ENCODE measurements at places on chromosomes 5 and 9.

DNA sequence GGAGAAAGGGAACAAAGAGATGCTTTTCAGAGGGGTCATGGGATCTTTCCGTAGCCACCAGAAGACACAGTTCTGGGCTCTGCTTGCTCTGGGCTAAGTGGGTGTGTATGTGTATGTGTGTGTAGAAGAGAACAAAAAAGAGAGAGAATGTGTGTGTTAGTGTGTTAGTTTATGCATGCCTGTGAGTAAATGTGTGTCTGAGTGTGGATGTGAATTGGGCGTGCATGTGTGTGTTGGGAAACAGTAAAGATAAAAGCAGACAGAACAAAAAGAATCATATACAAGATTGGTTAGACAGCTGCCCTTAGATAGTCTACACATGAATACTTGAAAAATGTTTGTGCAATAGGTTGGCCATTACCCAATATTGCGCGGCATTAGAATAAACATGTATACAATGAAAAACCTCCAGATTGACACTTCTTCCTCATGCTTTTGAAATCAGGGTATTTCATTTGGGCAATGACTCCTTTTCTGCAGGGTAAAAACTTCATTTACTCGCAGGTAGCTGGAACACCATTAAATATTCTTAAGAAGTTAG, 36.5 kb upstream of the HSPA9 start:
- DNase-seq: no peak

DNA sequence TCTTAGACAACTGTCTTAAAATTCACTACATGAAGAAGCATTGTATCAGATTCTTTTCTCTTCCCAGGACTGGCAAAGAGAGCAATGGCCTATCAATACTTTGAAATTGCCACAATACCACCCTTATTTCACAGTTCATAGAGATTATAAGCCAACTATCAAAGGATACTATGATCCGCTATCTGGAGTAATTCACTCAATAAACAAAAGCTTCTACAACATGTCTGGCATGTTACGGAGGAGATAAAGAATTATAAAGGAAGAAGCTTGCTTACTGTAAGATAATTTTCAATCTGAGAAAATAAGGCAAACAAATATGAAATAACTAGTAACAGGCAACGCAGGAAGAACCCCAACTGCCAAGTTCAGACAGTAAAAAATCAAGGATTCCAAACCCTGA, 114.8 kb downstream of the GNAQ start:
- no peak for DNase-seq

GRCh38 chr9:100222674-100223073, 123.6 kb downstream of the INVS start:
- no peak for DNase-seq

DNA sequence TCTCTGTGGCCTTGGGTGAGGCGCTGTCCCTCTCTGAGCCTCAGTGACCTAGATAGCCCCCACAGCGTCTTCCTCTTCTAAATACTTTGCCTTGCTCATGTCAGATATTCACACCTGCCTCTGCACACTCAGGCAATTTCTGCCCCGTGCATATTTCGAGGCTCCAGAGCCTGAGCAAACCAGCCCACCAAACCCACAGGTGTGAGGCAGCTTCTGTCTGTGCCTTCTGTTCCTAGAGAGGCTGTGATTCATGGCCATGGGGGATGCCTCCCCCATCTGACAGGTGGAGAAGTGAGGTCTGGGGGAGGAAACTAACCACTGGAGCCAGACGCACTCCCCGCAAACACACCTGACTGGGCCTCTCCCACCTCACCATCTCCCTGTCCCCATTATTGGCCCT, 42.7 kb upstream of the CPLX2 start:
- no peak for DNase-seq

- DNase-seq: no peak
Observed at GRCh38 chr9:110207071-110207641, 803 bp downstream of the C9orf152 start.

DNA sequence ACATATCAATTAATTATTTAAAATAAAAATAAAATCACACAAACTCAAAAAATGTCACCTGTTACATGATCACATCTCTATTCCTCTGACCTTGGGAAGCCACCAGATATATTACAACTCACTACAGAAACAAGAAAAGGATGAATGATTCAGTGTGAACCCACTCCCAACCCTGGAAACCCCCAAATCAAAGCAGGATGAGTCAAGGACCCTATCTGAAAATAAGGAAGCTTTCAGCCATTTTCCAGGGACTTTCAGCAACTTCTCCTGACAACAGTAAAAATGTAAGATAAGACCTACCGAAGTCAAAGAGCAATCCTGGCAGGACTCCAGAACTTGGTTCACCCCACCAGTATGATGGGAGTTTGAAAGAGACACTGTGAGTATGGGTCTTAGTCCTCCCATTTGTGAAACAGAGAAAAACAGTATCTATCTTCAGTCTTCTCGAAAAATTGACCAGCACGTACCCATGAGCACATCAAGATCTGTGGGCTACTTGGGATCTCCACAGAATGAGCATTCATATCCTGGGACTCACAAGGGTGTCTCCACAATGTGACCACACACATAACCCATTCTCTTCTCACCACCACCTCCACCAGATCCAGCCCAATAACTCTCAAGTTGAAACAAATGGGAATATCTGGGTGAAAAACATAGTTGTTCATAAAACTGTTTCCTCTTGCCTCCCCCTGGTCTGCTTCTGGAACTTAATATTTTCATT, 9.9 kb downstream of the NRG2 start:
- DNase-seq: no peak

DNA sequence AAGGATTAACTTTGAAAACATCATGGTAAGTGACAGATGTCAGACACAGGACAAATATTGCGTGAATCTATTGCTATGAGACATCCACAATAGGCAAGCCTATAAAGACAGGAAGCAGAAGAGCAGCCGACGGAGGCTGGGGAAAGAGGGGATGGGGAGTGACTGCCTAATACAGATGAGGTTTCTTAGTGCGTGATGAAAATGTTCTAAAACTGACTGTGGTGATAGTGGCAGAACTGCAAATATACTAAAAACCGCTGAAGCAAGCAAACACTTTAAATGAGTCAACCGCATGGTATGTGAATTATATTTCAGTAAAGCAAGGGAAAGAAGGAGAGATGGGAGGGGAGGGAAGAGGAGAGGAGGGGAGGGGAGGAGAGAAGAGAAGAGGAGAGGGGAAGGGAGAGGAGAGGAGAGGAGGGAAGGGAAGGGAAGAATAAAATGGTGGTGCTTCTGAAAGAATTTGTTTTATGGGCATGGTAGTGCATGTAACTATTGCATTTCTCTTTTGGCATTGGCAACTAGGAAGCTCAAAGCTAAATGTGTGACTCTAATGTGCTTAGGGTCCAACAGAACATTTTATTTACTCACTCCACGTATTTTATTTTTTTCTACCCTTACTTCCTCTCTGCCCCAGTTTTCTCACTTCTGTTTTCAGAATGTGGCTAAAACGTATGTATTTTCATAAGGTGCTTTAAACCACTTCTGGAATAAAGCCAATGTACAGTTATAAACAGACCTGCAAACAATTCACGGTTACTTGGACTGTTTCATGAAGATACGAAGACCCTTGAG, 21.3 kb downstream of the AKNA start:
- no peak for DNase-seq

DNA sequence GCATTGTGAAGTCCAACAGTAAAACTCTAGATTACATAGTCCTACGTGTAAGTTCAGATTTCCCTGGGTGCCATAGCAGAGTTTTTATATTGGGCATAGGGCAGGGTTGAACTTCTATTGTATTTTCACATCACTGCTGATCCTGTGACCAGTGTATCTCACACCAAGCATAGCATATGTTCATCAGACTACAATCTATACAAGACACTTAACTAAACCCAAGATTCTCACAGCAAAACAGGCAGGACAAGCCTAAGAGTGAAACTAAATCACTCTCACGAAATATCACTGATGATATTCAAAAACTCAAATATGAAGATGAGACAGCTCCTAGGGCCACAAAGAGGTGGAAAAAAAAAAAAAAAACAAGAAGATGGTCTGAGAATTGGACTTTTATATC, 3.2 kb upstream of the PPP1R2B start:
- DNase-seq: no peak

DNA sequence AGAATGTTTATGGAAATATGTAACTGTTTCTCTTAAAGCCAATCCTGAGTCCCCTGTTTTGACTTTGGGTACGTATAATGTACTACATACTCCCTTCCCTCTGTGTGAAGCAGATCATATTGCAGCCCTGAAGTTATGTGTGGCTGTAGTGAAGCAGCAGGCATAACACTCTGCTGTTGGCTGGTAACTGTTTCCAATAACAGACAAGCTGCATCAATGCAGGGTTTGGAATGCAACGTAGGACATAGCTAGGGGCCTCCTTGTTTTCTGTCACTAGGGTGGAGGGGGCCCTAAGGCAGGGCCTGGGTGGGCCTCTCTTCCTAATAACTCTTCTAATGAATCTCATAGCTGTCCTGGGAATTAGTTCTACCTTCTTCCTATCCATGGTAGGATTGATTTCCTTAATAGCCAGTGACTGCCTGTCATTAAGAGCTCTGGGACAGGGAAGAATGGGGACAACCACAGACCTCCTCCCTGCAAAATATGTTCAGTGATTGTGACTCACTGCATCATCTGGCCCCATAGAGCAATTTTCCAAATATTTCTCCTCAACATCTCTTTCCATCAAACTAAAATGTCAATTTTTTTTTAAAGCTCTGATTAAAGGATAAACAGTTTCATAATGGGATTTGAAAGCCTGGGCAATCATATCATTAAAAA, 129.6 kb upstream of the HMHB1 start:
- DNase-seq: no peak

DNA sequence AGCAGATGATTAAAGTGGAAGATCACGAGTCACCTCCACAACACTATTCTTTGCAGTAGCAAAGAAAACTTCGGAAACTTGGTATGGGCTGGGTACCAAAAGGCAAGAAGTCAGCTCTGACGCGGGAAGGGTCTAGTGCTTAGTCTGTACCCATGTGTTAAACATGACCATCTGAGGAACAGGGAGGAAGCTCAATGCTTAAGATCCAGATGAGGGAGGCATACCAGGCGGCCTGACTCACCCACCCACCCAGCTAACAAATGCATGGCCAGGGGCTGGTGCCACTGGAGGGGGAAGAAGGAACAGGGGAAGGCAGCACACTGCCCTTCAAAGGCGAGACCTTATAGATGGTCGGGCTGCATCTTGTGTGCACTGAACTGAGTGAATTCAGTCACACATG, 41.8 kb downstream of the CAMSAP1 start:
- no peak for DNase-seq

DNA sequence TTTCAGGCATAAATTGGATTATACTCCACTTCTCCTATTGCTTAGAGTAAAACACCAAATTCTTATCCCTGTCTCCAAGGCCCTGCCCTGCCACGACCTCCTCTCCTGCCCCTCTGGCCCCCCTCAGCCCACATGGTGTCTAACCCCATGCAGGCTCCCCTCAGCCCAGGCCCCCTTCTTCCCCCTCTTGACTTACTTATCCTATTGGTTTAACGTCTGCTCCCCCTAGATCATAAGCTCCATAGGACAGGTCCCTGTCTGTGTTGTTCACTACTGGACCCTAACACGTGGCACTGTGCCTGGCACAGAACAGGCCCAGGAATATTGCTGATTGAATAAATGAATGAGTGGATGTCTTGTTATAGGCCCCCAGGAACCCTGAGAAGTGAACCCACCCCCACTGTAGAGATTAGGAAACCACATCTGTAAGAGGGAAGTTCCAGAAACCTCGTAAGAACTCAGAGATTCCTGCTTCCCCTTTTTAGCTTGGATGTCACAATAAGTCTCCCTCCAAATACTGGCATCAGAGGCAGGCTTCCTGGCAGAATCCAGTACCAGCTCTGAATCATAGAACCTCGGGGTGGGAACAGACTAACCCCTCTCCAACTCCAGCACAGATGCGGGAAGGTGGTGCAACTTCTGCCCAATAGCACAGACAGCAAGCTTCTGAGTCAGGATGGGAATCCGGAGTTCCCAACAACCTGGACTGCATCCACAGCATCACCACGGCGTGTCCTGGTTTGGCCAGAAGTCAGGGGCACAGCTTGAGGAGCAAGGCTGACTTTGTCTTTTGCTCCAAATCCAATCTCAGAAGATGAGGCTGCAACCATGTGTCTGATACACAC, 31.5 kb downstream of the HRH2 start:
- no peak for DNase-seq

- DNase-seq: no peak
Observed at GRCh38 chr5:150184006-150184405, 5.9 kb upstream of the SLC6A7 start.

GRCh38 chr9:4788703-4789102, 4.0 kb upstream of the RCL1 start:
- DNase-seq: no peak

- DNase-seq: no peak
Observed at GRCh38 chr9:91197232-91198181, 164.2 kb downstream of the AUH start.

GRCh38 chr5:173964506-173964905, 24.5 kb upstream of the C5orf47 start:
- DNase-seq: no peak

DNA sequence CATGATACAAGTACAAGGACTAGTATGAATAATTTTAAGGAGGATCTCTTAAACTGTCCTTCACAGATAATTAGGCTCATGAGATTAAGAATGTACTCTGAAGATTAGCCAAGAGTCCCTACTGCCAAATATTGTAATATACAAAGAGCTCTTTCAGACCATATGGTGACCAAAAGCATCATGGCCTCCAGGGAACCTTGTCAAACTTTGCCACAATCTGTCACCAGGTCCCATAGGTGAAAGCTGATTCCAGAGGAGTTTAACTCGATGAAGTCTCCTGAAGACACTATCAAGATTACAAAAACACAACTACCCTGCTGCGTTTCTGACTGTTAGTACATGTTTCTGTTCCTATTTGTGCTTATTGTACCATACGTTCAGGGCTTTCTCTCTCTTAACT, 395.4 kb upstream of the ITGA1 start:
- no peak for DNase-seq

DNA sequence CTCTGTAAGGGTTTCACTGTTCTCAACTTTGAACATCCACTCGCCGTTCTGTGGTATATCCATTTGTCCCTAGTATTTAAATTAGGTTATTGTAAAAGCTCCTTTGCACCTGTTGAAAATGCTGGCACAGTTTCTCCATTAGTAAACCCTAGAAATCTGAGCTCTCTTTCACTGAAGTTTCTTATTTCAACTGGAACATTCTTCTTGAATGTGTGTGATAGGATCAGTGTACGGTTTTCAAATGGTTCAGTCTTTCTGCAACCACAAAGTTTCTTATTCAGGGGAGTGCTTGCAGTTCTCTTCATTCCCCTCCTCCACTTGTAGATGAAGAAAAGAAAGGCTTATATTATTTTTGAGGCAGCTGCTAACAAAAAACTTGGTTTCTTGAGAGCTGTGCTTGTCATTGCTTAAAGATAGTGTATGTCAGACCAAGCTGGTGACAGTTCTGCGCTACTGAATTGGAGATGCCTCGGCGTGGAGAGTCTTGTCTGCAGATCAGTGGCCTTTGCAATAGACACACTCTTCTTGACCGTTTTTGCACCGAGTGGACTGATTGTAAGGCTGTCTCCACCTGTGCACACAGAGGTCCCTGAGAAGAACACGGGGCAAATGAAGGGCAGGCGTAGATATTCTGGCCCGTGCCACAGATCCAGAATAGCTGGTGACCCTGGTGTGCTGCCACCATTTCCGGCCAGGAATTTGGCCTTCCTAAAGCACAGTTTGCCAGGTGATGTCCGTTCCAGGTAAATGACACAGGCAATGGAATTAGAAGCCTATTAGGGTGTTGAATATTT, 102.2 kb downstream of the TRIO start:
- no peak for DNase-seq
